IMR-90 (cell line): ENCODE measurements at places on chromosomes 12 and 14. TPM values are rescaled to one million over a fixed set of nuclear protein-coding genes. Genes with fewer than 3 reads are reported as not detected.
A peak's percentile ranks its signal among the peaks of the same experiment; 100 is the strongest.

The TBC1D30 gene
- 0.24 and 0.34 TPM in 2 replicates for polyA plus RNA-seq

The RASSF9 gene
- 0.07 and 0.09 TPM in 2 replicates for polyA plus RNA-seq

The MANSC4 gene
- polyA plus RNA-seq = not detected in 2 replicates

The AQP2 gene
- not detected in 2 replicates for polyA plus RNA-seq

The RFLNA gene
- not detected in 2 replicates for polyA plus RNA-seq

The ESRRB gene
- not detected in 2 replicates for polyA plus RNA-seq

The YY1 gene
- polyA plus RNA-seq = 21.1 and 21.7 TPM in 2 replicates

The DDX55 gene
- 15.0 and 18.7 TPM in 2 replicates for polyA plus RNA-seq

The TAS2R42 gene
- polyA plus RNA-seq = not detected in 2 replicates

The NXPH4 gene
- 3.3 and 3.8 TPM in 2 replicates for polyA plus RNA-seq

- no peak for DNase-seq
These were observed 4.6 kb upstream of the SMUG1 start for GRCh38 chr12:54193434-54193833.

- no peak for DNase-seq
These were observed 53.9 kb downstream of the SMUG1 start for GRCh38 chr12:54134850-54135249.

DNA sequence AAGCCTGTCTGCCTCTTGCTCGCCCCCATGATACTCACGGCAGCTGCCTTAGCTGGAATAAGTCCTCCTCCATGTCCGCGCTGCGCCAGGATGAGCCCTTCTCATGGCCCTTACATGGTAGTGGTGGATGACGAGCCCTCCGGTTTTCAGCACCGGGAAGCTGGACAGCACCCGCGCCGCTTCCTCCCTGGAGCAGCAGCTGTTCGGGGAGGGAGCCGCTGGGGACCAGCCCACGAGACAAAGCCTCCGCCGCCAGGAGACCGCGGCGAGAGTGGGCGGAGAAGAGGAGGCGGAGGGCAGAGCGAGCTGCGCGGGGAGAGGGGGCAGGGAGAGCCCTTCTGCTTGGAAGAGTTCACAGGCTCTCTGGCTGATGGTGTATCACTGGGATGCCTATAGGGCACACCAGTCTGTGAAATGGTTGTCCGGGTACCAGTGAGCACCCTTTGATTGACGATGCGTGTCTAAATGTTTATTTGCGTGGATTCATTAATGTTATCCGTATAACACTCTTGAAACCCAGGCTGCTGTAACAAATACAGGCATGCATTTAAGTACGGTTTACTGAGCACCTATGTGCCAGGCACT lies at the start of gene SVOP:
TSS of gene SVOP (minus strand) at position 273 of the 585 bp plus-strand sequence. CDS start at position 73, 200 bp downstream.
- DNase-seq = peak; percentile 76

GRCh38 chr14:47438650-47439140 lies 236.7 kb downstream of the MDGA2 start:
- DNase-seq = no peak

DNA sequence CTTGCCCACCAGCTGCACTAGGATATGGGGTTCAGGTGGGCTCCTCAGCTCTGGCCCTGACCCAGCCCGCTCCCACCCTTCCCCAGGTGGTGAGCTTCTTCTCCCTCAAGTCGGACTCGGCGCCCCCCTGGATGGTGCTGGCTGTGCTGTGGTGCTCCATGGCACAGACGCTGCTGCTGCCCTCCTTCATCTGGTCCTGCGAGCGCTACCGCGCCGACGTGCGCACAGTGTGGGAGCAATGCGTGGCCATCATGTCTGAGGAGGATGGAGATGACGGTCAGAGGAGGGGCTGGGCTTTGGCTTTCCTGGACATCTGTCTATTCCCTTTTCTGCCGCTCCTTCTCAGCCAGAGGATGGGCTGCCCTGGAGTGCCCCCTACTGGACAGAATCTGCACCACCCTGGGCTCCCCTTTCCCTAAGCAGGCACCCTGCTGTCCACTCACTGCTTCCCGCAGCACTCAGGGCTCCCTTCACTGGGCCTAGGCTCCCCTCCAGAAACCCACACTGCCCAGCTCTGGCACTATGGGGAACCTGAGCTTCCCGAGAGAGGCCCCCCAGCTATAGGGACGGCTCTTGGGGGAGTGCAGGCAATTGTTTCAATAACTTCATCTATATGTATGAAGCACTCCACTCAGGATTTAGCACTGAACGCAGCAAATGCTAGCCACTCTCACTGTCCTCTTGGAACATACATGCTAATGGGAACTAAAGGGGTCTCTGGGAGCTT lies 2.6 kb upstream of the P3H3 start:
- DNase-seq = peak; percentile 84

DNA sequence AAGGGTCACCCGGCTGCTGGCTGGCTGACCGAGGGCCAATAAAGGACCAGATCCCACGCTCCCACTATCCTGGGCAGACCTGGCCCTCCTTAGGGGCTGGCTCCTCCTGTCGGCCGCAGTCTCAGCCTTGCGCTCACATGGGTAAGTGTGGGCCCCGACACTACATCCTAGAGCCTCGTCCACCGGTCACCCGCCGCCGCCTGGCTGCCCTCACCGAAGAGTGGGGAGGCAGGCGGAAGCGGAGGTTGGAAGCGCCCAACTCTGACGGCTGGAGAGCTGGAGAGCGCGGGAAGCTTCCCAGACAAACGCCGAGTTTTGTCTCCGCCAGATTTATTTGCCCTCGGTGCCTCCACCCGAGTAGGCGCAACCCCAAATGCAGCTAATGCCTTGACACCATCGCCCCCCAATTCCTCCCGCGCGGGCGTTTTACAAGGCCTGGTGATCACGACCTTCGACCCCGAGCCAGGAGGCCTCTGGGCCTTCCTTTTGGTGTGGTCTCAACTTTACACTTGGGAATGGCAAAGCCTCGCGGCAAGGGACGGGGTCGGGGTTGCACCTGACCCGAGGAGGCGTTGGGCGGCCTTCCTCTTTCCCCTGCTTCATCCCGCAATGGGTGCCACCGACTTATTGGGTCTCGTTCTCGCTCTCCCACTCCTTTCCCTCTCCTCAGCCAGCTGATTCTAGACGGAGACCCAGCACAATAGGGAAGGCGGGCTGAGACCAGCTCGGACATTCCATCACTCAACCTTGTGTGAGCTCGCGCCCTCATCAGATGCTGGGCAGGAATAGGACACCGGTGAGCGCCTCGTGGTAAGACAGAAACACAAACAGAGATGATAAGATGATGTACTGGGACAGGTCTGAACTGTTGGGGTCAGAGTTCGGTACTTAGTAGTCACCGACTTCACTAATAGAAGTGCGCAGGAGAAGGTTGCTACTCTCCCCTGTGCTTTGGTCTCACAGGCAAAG lies 78.3 kb upstream of the ANO4 start:
- no peak for DNase-seq

DNA sequence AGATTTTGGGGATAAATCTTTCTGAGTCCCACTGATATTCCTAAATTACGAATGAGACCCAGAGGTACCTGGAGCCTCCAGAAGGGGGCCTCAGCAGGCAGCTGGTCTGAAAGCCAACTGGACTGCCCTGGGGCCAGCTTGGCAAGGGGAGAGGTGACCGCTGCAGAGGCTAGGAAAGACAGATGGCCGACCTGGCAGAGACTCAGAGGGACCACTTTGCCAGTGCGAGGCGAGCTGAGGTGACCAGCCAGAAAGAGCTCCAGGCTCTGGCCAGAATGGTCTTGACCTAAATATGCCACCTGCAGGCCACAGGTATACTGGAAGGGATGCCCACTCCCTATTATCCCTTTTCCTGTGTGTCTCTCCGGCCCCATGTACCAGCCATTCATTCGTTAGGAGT lies 256.8 kb upstream of the GARIN6 start:
- no peak for DNase-seq

GRCh38 chr14:60643141-60643462 lies 6.2 kb downstream of the SIX1 start:
- DNase-seq = no peak

DNA sequence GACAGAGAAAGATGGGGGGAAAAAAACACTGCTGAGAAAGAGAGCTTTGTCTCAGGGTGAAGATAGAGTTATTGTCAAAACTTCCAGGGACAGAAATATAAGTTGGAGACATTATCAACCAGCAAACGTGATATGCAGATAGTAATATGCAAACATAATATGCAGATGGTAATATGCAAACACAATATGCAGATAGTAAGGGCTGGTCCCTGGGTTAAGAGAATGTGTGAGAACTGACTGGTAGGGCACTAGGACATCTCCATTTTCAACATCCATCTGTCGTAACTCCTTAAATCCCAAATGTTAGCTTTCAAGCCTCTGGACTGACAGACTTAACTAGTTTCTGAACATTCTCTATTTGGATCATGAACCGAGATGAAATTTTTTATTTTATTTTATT lies 32.2 kb downstream of the SNRPF start:
- DNase-seq = no peak

GRCh38 chr12:109706747-109707469 lies 6.7 kb upstream of the FAM222A start:
- no peak for DNase-seq

DNA sequence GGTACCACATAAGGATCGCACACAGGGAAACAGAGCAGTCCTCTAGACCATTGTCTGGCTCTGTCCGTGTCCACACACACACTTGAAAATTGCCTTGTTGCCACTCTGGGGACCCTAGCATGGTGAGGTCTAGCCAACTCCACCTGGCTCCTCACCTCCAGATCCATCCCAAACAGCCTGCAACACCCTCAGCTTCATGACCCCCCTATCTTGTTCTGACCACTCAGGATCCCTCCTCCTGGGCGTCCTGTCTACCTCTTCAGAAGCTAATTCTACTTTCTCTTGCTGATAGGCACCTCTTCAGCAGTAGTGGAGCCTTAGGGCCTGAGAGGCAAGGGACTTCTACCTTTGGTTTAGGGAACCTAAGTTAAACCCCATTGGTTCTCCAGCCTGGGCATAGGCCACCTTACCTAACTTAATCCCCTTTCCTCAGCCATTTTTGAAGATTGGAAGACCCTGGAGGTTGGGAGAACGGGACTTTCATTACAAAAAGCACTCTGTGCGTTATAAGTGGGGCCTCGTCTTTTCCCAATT lies 697 bp upstream of the HOXC5 start:
- no peak for DNase-seq

GRCh38 chr12:96321941-96322340 lies 78.3 kb downstream of the CDK17 start:
- no peak for DNase-seq

GRCh38 chr12:106984588-106985137 lies 2.3 kb downstream of the MTERF2 start:
- DNase-seq = no peak

- DNase-seq = no peak
These were observed 3.5 kb downstream of the KLRD1 start for GRCh38 chr12:10310926-10311720.

GRCh38 chr12:131799828-131800593 lies 28.2 kb upstream of the MMP17 start:
- DNase-seq = no peak

GRCh38 chr14:35197015-35197414 lies 74.7 kb downstream of the PRORP start:
- peak; percentile 77 for DNase-seq

- DNase-seq = no peak
These were observed 25.9 kb downstream of the TCHP start for GRCh38 chr12:109926016-109926415.

DNA sequence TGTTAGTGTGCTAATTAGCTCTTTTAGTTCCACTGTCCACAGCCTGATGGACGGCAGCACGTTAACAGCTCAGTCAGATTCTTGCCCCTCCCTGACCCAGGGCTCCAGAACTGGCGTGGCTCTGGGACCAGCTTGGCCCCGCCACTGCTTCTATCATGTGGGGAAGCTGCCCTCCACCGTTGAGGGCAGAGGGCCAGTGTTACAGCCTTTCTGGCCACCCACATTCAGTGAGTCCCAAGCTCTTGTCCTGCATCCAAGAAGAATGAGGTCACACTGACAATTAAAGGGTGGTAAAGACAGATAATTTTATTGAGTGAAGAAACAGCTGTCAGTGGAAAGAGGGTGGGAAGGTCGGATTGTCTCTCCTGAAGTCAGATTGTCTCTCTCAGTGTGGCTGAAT lies 36.9 kb downstream of the BCL2L14 start:
- no peak for DNase-seq

GRCh38 chr14:57380935-57381334 lies 9.5 kb upstream of the NAA30 start:
- DNase-seq = no peak

DNA sequence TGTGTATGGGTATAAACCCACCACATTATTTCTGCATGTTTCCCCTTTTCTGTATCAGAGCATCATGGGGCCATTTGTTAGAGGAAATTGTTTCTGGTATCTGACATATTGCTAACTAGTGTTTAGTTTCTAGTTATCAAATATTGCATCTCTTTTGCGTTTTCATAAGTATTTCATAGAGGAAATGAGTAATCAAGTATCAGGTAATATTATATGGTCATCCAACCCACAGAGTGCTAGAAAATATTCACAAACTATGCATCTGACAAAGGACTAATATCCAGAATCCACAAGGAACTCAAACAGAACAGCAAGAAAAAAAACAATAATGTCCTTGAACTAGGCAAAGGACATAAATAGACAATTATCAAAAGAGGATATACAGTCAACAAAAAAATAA lies 258.9 kb upstream of the LRIG3 start:
- no peak for DNase-seq

GRCh38 chr14:95522556-95522955 lies 6.1 kb upstream of the SYNE3 start:
- no peak for DNase-seq

- DNase-seq = no peak
These were observed 858 bp downstream of the SLC35F4 start for GRCh38 chr14:57865066-57865402.

- DNase-seq = no peak
These were observed 663 bp upstream of the SNAPC1 start for GRCh38 chr14:61761557-61761956.

GRCh38 chr14:31360919-31361662 lies 59.3 kb downstream of the HEATR5A start:
- DNase-seq = peak; percentile 64

DNA sequence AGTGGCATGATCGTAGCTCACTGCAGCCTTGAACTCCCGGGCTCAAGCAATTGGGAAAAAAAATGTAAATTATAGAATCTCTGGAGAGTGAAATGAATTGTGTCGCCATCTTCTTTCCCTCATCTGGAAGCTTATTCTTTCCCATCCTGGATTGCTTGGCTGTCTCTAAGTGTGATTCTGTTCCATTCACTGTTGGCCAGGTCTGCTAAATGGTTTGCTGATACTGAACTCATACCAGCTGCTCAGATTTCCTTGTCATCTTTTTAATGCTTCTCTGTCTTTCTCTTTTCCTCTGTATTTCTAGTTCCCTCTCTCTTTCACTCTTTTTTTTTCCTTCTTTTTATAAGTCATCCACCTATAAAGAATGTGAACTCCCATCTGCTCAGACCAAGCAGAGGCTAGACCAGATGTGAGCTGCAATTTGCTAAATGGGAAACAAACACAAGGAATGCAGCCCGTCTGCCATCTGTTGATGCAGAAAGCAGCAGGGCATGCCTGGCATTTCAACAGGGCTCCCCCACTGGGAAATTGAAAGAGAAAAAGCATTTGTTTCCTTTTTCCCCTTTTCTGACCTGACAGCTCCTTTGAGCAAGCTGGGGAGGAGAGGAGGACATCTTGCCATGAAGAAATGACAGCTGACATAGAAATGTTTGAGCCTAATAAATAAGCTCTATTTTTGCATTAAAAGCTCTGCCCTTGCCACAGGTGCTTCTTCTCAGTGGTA lies 1823.6 kb upstream of the FLRT2 start:
- peak; percentile 6 for DNase-seq

GRCh38 chr14:65042296-65042695 lies 55.6 kb downstream of the FNTB start:
- no peak for DNase-seq

- no peak for DNase-seq
These were observed 161.4 kb downstream of the STXBP6 start for GRCh38 chr14:24888532-24888931.

- no peak for DNase-seq
These were observed 30.4 kb upstream of the IFT81 start for GRCh38 chr12:110093631-110094311.
